Skin of body (tissue), 3 donors: ENCODE measurements at places on chromosomes 7 and 10. TPM values are rescaled to one million over a fixed set of nuclear protein-coding genes. Genes with fewer than 3 reads are reported as not detected.

DNA sequence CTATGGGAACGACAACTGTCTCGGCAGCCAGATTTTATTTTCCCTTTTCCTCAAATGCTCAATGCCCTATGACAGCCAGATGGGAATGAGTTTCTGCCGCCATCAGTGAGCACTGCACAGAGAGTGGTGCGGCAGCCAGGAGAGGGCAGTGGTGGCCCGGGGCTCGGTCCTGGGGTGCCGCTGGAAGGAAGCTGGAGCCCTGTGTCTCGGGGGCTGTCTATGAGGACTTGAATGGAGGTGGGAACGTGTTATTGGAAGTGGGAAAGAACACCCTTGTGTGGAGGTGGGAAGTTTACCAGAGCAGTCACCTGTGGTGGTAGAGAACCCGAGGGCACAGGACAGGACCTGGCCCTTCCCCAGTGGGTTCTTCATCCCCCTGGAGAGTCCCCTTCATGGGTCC lies 35.8 kb downstream of the JAKMIP3 start:
- no peak for DNase-seq

DNA sequence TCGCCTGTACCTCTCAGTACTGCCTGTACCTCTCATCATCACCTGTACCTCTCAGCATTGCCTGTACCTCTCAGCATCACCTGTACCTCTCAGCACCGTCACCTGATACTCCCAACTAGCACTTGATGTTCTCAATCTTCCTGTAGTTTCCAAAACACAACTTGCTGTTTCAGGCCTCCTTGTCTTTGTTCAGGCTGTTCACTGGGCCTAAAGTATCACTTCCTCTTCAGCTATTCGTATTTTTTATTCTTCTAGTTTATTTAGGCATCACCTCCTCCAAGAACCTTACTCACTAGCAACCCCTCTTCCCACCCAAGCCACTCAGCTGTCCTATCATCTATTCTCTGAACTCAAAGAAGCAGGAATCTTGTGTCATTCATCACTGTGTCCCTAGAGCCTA lies 24.1 kb downstream of the OR6B1 start:
- no peak for DNase-seq

DNA sequence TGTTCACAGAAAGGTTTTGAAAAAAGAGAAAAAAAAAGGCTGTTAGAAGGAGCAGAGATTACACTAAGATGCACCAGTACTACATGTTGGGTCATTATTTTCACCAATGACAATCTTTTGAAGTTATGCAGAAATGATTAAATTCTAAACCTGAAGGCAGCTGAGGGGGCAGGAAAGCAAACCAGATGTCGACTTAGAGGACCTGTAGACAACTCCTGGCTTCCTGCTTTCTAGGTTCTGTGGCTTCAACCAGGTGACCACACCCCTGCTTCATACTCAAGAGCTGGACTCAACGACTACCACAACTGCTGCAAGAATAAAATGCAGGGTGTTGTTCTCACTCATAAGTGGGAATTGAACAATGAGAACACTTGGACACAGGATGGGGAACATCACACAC lies 30.0 kb downstream of the MYOF start:
- DNase-seq, result no peak

Gene SFMBT2
- 5.8 TPM for total RNA-seq

Gene PLXDC2
- total RNA-seq, result 63.2 TPM
